Stimulated activated CD8-positive, alpha-beta memory T cell treated with anti-CD3 and anti-CD28 coated beads, Interleukin-2, amount 100 ng/mL, for 48 hours (primary cell): ENCODE measurements at places on chromosomes 16 and 17.

DNA sequence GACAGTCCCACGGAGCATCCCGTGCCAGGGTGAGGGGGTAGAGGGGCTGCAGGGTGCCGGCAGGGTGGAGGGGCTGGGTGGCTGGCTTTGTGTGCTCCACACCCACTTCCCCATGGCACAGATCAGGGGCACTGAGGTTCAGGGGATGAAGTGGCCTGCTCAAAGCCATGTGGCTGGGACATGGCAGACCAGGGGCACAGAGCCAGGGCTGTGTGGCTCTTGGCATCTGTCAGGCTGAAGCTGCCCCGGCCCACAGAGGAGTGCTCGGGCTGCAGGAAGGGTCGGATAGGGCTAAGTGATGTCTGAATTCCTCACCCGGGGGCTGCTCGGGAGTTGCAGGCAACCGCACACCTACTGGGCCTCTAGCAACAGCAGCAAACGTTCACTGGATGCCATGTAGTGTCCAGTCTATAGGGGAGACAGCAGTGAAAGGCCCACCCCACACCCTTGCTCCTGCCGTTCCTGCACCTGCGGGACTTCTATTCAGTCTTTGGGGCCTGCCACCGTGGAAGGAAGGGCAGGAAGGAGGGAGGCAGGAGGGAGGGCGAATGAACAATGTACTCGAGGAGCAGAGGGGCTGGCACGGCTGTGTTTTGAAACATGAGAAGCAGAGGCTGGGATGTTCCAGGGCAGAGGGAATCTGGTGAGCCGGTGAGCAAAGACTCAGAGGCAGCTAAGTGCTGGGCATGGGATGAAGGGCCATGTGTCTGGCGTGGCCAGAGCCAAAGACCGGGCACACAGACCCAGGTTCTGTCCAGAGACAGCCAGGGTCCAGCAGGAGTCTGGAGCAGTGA is 15.1 kb downstream of the SLC5A10 start:
- no peak for DNase-seq

DNA sequence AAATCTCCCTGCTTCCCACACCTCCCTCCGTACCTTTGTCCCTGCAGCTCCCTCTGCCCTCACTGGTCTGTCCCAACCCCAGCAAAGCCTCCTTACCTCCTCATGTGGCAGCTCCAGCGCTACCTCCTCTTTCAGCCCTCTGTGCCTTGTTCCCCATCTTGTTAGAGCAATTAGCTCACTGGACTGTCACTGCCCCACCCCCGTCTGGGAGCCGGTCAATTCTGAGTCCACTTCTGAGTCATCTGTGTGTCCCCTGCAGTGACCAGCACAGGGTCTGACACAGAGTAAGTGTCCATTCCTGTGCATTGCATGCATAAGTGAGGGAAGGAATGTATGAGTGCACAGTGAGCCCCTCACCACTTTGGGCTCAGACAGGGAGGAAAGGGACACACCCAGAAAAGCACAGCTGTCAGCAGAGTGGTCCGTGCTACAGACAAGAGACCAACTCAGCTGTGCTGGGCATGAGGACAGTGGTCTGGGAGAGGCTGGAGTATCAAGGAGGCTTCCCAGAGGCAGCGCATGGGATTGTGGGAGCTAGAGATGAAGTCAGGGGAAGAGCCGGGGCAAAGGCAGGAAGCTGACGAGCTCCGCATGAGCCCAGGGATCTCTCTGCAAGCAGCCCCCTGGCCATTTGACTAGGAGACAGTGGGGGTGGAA is 45.9 kb downstream of the PITPNM3 start:
- no peak for DNase-seq

GRCh38 chr17:17532991-17533390 is 36.8 kb upstream of the RASD1 start:
- DNase-seq, result no peak

DNA sequence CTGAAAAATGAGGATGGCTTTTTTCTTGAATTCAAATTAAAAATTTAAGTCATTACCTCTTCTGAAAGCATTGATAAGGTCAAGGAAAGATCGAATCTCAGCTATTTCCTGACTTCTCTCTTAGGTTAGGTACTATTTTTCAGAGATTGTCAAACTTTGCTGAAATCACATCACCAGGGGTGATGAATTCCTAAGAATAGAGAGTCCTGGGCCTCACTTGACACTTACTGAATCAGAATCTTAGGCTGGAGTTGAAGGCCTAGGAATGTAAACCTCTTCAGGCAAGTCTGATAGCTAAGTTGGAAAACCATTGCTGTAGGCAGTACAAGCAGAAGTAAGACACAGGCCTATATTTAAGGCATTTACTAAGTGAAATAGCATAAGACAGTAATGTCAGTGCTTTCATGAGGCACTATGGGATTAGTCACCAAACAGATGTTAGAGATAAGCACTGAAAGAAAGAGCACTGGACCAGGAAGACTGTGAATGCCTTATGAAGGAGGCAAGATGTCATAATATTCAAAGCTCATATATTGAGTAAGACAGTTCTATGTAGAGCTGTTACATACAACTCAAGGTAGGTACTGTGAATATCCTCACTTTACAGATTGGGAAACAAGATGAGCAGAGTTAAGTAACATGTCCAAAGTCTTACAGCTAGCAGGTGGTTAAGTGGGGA is 21.5 kb downstream of the DCAF7 start:
- no peak for DNase-seq

DNA sequence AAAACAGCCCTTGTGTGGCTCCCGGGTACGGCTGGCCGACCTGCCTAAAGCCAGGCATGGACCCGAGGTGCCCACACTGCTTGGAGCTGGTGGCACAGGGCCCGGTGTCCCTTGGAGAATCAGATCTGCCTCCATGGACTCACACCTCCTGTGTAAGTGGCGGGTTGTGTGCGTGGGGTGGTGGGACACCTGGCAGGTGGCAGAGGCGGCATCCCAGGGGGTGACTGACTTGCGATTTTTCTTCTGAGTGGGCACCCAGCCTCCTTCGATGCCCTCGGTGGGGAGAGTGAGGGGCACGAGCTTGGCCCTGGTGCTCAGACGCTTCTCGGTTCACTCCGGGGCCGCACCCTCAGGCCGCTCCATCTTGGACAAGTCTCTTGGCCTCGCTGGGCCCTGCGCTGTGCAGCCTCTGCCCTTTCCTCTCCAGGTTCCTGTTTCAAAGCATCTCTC is 35.8 kb downstream of the METRNL start:
- no peak for DNase-seq

DNA sequence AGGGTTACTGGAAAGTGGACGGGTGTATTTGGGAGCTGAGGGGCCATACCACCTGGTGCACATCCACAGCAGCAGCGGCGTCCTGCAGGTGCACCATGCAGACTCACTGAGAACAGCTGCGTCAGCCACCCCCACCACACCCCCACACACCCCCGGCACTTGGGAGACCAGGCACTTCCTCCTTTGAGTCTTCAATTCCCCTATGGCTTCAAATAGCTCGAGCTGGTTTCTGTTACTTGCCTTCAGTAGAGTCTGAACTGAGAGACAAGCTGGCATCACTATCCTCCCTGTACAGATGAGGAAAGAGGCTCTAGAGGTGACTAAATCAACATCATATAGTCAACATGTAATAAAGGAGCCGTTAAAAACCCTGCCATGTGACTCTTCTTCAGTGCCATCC is 15.4 kb downstream of the CUEDC1 start:
- no peak for DNase-seq

- DNase-seq, result no peak
Measured at GRCh38 chr17:78889531-78889930, 13.5 kb downstream of the CEP295NL start.
